Ureter (tissue), 1 donor: ENCODE measurements at places on chromosomes 4 and X. TPM values are rescaled to one million over a fixed set of nuclear protein-coding genes. Genes with fewer than 3 reads are reported as not detected.

Gene TRO
- 11.3 TPM for total RNA-seq

Gene YIPF7
- total RNA-seq: not detected

Gene BEND2
- total RNA-seq: not detected

Gene TACR3
- total RNA-seq: 0.52 TPM

Gene ZCCHC18
- 0.49 TPM for total RNA-seq

Gene PRICKLE3
- 24.7 TPM for total RNA-seq
